Uterine smooth muscle cell (primary cell): ENCODE measurements at places on chromosomes 6 and 20. TPM values are rescaled to one million over a fixed set of nuclear protein-coding genes. Genes with fewer than 3 reads are reported as not detected.

ASXL1 gene
- 41.6 and 52.5 TPM in 2 replicates for total RNA-seq

CNR1 gene
- total RNA-seq, result under 0.01 TPM in 1 of 2 replicates, not detected in the other

BEND3 gene
- 1.2 and 2.2 TPM in 2 replicates for total RNA-seq

JPH2 gene
- 3.0 and 6.1 TPM in 2 replicates for total RNA-seq
